ENCODE measurements at places on chromosomes 12 and 14.
A peak's percentile ranks its signal among the peaks of the same experiment; 100 is the strongest.

DNA sequence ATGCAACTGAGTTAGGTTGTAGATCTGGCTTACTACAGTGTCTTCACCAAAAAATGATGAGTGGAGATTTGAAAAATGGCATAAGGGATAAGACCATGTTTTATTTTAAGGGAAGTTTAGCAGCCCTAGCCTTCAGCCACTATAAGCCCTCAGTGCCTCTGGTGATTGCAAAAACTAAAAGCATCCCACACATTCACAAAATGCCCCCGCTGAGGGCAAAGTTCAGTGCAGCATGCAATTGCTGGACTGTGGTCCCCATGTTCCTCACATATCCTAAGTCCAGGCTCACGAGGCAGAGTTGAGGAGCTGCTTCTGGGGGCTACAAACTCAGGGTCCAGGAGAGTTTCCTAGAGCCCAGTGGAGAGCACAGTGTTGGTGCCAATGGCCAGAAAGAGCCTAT, 29.6 kb upstream of the NCOR2 start:
- no peak for DNase-seq

DNA sequence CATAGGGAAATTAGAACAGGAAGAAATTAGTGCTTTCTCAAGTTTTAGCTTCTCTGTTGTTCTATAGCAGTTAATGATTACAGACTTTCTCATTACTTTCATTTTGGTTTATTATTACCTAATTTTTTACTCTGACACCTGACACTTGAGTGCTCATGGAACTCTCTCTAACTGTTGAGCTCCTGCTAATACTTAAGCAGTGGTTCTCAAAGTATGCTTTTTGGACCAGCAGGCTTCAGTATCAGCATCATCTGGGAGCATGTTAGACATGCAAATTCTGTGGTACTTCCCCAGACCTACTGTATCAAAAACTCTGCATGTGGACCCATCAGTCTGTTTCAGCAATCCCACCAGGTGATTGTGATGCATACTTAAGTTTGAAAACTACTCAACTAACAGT, 235.3 kb downstream of the CCDC91 start:
- no peak for DNase-seq

- no peak for DNase-seq
These were observed 15.5 kb upstream of the MGP start for GRCh38 chr12:14901228-14901562.

- no peak for DNase-seq
These were observed 159.5 kb downstream of the METTL25 start for GRCh38 chr12:82517808-82518207.

DNA sequence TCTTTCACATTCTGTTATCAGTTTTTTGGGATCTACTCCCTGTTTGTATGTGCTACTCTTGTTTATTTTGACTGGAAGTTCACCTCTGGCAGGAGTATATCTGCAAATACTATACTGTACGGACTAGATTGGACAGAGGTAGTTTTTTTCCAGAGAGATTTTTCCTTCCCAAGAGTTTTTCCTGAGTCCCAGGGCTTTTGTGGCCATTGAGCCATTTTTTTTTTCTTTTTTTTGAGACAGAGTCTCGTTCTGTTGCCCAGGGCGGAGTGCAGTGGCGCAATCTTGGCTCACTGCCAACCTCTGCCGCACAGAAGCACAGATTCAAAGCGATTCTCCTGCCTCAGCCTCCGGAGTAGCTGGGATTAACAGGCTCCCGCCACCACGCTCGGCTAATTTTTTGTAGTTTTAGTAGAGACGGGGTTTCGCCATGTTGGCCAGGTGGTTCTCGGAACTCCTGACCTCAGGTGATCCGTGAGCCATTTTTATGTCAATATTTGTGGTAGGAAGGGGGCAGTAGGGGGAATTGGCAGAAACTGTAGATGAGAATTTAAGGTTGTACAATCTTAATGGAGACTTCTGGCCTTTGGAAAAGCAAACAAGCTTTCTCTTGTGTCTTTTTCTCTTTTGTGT, 19.4 kb downstream of the KTN1 start:
- DNase-seq, result no peak

DNA sequence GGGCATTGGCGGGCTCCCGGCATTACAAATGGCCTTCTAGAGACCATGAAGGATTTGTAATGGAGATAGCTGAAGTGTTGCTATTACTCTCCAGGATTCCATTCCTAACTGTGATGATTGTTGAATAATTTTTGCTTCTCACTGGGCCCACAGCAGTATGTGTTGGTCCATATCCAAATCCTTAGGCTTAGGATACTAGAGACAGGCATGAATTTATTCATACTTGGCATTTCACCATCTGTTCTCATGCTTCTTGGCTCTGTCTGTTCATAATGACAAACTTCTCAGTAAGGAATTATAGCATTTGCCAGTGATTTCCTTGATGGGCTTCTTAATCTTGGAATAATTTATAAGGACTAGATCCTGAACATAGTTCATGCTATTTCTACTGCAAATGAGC, 832.9 kb downstream of the C12orf50 start:
- no peak for DNase-seq

- no peak for DNase-seq
These were observed 545.7 kb upstream of the MIS18BP1 start for GRCh38 chr14:45798659-45799058.

- DNase-seq, result no peak
These were observed 66.4 kb upstream of the ARHGAP5 start for GRCh38 chr14:32010604-32011125.

- DNase-seq, result no peak
These were observed 577.8 kb downstream of the RPS29 start for GRCh38 chr14:49008363-49008762.

DNA sequence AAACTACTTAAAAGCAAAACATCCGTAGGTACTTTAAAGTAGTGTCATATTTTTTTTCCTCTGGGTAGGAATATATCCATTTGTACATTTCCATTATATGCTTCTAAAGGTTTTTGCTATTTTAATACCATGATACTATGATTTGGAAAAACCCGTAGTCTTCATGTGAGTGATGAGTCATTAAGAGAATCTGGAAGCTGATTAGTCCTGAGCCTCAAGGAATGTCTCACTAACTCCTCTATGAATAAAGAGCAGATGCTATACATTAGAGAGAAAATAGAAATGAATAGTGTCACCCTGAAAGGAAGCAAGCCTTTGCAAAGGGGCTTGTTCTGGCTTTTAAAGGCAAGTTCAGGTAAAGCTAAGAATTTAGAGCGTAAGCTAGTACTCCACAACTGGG, 432.1 kb downstream of the CCDC91 start:
- no peak for DNase-seq

DNA sequence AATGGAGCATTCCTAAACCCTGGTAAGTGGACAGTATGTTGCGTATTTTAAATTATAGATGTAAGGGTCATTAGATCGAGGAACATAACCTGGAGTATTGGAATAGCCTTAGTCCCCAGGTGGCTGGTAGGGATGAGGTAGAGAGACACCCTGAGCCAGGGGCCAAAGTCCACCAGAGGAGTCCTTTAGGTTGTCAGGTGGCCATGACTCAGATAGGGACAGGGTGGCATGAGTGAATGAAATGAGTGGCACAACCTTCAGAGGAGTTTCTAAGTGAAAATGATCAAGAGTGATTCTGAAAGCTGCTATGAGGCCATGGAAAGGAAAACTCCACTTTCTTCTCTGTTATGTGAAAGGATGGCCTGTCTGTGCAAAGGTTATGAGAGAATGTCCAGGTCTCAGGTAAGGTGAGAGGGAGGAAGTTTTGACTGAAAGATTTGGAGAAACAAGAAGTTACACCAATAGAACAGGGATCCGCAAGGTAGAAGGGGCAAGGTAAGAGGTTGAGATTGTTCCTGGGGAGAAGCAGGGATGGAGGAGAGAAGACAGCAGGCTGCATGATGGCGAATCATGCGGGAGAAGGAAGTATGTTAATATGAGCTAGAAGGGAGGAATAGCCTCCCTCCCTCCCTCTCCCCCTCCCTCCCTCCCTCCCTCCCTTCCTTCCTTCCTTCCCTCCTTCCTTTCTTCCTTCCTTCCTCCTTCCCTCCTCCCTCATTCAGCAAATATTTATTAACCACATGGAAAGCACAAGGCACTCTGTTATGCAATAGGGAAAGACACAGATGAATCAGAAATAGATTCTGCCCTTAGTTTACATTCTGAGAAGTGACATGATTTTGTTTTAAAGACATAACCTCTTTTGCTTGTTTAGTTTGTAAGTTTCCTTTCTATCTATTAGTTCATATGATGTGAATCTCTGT, 14.0 kb upstream of the RIPK3 start:
- no peak for DNase-seq

GRCh38 chr14:33679461-33680225, 271.2 kb downstream of the EGLN3 start:
- DNase-seq, result no peak

GRCh38 chr12:130571089-130571488, 145.0 kb downstream of the RIMBP2 start:
- DNase-seq, result peak; percentile 4

- no peak for DNase-seq
These were observed 1312.7 kb upstream of the USP15 start for GRCh38 chr12:60947533-60947932.

DNA sequence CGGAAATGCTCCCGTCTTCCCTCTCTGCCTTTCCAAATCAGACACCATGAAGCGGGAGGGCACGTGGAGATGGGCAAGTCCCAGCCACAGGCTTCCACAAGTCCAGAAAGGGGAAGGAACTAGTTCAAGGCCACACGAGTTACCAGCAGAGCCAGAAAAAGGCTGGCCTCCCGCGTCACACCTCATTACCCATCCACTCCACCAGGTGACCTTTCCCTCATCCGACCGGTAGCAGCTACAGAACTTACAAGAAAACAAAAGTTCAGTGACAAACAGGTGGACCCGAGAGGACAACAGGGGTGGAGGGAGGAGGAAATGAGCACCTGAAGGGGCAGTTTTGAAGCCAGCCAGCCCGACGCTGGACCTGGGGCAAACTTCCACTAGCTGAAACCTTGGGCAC, 46.9 kb downstream of the CHGA start:
- no peak for DNase-seq

DNA sequence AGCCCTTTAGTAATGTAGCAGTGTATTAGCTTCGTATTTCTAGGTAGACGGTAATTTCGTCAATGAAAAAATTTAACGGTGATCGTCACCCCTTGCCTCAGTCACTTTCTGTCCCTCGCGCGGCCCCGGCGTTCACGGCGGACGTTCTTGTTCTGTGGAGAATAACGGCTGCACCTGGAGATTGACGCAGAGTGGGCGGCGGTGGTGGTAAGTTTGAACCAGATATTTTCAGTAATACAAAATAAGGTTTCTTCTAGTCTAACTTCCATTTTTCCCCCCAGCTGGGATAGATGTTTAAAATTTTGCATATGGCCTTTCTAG, 341 bp downstream of the ZNF10 start:
- no peak for DNase-seq

DNA sequence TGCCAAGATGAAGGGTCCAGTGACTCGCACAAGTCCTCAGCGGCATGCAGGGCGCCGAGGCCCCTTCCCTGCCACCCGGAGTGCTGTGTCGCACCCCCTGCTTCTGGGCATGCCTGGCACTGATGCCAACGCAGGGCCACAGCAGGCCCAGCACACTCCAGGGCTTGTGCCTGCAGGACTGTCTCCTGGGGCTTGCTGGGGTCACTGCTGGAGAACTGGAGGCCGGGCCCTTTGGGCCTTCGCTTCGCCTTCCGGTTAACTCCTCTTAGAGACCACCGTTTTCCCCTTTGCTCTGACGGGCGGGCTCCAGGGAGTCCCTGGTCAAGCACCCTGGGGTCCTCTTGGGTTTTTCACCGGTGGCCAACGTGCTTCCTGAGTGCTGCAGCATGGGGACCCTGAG, 79.6 kb downstream of the WDR20 start:
- no peak for DNase-seq

GRCh38 chr14:90576581-90576980, 179.8 kb downstream of the CALM1 start:
- DNase-seq, result no peak

DNA sequence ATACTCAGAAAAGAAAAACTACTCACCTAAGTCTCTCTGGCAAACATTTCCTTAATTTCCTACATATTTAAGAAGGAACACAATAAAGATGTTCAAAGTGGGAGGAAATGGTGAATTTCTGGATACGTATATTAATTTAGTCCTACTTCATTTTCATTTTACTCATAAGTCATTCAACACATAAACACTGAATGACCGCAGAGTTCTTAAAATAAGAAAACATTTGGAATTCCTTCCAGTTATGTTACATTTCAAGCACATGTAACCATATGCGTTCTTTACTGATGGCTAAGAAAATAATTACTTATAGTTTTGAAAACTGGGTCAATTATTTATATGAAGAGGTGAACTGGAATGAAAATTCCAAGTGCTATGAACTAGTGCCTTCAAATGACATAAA, 409.3 kb downstream of the BCAT1 start:
- DNase-seq, result no peak

DNA sequence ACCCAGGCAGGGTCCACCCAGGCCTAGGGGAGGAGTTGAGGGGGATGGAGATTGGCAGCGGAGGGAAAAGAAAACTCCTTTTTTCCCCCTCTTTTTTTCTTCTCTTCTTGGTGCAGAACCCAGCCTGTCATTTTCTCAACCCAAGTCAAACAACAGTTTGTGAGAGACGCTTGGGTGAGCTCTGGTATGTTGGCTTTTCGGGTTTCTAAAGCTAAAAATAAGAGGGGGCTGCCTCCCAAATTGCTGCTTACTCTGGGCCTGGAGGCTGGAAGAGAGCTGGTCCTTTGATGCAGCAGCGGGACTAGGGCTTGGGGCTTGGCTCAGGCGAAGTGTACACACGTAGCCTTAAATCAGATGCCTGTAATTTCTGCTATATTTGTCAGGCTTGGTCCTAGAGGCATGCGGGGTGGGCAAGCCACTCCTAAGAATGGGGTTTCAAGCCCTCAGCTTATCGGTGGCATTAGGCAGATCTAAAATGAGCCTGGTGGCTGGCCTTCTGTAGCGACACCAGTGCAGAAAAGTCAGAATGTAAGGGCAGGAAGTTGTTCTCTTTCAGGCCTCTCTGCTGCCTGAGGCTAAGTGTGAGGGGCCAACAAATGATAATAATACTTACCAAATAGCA, 816 bp upstream of the SLC8A3 start:
- no peak for DNase-seq

GRCh38 chr12:16399101-16399500, 51.7 kb downstream of the MGST1 start:
- no peak for DNase-seq

- DNase-seq, result no peak
These were observed 159.4 kb downstream of the SPTSSA start for GRCh38 chr14:34302654-34303053.

GRCh38 chr12:124795081-124795948, 68.3 kb downstream of the SCARB1 start:
- DNase-seq, result no peak

- no peak for DNase-seq
These were observed 93.5 kb downstream of the PPP1R12A start for GRCh38 chr12:79841248-79841877.

- no peak for DNase-seq
These were observed 5.6 kb downstream of the SIX1 start for GRCh38 chr14:60643463-60644314.

- no peak for DNase-seq
These were observed 177.6 kb downstream of the C12orf75 start for GRCh38 chr12:105508096-105508495.

- no peak for DNase-seq
These were observed 17.7 kb downstream of the SMIM41 start for GRCh38 chr12:52097045-52097666.
